Daoy (cell line): ENCODE measurements at places on chromosomes 11 and 22. TPM values are rescaled to one million over a fixed set of nuclear protein-coding genes. Genes with fewer than 3 reads are reported as not detected.

PHF21B gene
- 0.18 and 0.57 TPM in 2 replicates for total RNA-seq

DNA sequence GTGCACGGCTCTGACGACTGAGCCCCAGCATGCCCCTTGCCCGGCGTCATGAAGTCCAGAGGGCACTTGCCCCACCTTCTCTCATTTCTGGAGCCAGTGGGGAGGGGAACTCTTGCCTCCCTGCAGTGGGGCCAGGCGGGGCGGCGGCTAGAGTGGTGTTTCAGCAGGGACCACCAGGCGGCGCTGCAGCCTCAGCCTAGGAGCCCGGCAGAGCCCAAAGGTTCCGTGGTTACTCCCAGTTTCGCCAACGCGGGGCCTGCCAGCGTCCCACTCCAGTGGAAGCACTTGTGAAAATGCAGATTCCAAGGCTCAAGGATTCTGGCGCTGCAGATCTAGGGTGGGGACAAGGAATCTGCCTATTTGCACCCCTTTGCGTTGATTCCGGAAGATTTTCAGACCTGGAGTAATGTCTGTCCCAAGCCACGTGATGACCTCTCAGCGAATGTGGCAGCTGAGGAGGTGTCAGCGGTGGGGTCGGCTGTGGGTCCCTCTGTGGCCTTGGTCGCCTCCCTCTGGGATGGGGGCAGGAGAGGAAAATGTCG, 55.7 kb downstream of the CD82 start:
- peak; percentile 69 for DNase-seq

DNA sequence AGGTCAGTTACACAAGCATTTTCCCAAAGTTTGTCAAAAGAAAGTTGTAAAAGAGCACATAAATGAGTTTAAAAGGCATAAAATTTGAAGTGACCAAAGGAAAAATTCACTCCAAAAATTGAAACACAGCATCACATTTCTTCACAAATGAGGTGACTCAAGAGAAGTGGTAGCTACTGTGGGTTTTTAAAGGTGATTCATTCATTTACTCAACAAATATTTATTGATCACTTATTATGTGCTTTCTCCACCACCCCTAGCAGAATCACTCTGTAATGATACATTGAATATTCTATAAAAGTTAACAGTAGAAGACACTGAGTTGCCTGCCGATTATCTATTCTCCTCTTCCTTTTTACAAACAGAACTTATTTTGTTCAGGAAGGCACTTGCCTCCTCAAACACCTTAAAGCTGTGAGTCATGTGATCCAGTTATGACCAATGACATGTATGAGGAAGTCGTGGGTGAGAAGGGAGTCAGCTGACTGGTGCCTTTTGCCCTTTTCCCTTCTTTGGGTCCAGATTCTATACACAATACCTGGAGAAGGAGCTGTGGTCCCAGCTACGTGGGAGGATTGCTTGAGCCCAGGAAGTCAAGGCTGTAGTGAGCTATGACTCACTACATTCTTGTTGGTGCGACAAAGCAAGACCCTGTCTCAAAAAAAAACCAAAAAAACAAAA, 67.7 kb upstream of the CLNS1A start:
- peak; percentile 54 for DNase-seq

SLC35E4 gene
- total RNA-seq: 8.2 and 11.4 TPM in 2 replicates

OLFML1 gene
- total RNA-seq: 0.42 TPM in 1 of 2 replicates, not detected in the other
